ENCODE measurements at places on chromosomes 13 and 19.

DNA sequence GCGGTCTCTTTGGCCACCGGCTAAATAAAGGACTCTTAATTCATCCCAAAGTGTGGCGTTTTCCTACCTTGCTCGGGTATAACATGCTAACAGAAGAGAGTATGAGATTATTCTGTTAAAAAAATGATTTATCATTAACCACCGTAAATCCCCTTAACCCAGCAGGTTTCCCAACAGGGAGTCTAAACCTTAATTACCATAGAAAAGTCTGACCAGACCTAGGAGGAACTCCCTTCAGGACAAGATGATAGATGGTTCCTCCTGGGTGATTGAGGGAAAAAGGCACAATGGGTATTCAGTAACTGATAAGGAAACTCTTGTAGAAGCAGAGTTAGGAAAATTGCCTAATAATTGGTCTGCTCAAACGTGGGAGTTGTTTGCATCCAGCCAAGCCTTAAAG, 193.7 kb downstream of the ZNF737 start:
- no peak for DNase-seq

- DNase-seq = no peak
These were observed 21.5 kb downstream of the DIS3 start for GRCh38 chr13:72760189-72760588.

- DNase-seq = no peak
These were observed 82.0 kb downstream of the TEX26 start for GRCh38 chr13:31014456-31014855.

GRCh38 chr13:30410705-30411125, 11.6 kb upstream of the UBE2L5 start:
- no peak for DNase-seq

DNA sequence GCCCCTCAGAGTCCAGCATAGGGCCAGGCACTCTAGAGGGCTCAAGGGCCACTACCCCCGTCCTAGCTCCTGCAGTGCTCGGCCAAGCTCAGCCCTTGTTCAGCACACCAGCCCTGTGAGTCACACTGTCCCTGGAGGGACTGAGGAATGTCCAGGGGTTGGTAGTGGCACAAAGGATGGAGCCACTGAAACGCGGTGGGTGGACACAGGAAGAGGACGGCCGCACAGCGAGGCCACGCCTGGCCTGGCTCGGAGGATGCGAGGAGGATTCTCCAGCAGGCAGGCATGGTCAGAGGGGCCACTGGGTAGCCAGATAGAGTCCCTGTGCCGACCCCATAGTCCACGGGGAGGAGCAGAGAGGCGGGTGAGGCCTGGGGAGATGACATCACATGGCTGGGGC, 45.7 kb downstream of the C1QTNF9 start:
- no peak for DNase-seq

DNA sequence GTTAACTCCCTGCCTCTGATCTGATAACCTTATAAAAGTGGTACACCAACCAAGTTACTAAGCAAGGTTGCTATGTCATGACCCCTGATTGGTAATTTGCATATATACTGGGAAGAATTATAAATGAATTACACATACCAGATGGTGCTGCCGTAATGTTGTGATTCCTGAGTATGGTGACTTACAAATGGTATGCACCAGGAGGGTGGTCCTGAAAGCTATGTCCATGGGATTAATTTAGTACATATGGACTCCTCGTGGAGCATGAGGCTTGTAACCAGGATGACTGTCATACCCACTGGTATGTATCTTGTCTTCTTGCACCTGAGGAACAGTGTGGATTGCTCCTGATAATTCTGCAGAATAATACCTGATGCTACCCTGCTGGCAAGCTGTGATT, 240.6 kb downstream of the GPC6 start:
- DNase-seq = no peak

DNA sequence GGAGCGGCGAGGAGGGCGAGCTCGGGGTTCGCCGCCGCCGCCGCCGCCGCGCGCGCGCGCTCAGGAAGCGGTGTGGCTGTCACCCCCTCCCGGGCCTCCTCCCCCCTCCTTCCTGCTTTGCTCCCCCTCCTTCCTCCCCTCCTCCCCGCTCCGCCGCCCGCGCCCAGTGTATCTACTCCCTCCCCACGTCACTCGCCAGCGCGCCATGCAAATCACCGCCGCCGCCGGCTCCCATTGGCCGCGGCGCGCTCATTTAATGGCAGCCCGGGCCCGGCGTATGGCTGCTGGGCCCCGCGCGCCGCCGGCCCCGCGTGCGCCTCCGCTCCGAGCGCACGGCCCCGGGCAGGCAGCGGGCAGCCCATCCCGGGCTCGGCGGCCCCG, 335 bp upstream of the SOX1 start:
- no peak for DNase-seq
